Stomach (tissue), 19 donors: ENCODE measurements at places on chromosomes 13 and 19.

DNA sequence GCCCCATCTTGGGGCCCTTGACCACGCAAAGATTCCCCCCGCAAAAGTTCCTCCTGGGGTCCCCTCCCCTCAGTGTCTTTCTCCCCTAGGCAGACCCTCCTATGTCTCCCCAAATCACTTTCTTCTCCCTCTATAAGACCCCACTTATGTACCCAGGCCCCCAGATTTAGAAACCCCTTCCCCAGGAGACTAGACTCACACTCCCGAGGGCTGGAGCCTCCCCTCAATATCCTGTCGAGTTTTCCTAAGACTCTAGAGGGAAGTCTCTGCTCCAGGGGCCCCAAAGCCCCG, 1.4 kb downstream of the SLC1A5 start:
- DNase-seq: no peak

DNA sequence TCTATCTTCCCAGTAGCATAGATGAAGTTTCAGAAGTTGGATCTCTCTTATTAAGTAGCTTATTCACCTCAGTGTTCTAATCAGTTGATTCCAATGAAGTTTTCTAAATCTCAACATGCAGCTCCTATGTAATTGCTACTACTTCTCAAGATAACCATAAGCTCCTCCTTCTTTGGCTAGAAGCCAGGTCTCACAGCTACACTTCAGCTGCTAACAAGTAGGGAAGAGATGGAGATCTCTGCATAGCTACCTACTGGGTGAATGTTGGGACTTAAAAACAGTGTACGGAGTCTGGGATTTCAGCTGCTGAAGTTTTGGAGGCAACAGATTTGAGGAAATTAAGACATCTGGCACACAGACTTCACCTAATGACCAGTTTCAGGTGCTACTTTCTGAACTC, 661.0 kb downstream of the SLITRK1 start:
- no peak for DNase-seq

- peak; percentile 12 for DNase-seq
These were observed 3.9 kb downstream of the EPS8L1 start for GRCh38 chr19:55079400-55080038.

DNA sequence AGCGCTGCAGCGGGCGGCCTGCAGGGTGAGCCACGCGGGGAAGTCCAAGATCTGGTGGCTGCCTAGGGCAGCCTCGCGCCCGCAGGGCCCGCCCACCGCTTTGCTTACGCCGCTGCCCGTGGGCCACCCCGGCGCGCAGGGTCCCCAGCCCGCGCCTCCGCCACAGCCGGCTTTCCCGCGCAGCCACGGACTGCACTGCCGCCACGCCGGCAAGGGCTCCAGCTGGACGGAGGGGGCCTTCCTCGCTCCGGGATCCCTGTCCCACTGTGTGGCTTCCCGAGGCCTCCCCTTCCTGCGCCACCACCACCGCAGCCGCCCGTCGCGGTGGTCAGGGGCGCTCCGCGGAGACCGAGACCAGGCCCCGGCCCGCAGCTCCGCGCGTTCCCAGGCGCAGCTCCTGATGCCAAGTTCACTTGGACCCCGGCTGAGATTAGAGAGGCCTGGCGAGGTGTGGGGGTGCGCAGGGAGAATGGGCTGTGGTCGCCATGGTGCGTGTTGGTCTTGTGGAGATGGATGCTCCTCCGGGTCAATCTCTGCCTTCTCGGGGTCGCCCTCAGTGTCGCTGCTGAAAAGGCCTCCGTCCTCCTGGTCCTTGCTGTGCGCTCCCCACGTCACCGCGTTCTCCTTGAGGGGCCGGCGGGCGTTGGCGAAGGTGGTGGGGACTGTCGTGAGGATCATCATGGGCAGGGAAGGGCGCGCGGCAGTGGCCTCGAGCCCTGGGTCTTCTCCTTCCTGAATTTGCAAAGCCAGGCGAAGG, 17.9 kb upstream of the RNF17 start:
- DNase-seq: peak; percentile 18

GRCh38 chr19:29495901-29496441, 29.8 kb upstream of the VSTM2B start:
- DNase-seq: no peak

DNA sequence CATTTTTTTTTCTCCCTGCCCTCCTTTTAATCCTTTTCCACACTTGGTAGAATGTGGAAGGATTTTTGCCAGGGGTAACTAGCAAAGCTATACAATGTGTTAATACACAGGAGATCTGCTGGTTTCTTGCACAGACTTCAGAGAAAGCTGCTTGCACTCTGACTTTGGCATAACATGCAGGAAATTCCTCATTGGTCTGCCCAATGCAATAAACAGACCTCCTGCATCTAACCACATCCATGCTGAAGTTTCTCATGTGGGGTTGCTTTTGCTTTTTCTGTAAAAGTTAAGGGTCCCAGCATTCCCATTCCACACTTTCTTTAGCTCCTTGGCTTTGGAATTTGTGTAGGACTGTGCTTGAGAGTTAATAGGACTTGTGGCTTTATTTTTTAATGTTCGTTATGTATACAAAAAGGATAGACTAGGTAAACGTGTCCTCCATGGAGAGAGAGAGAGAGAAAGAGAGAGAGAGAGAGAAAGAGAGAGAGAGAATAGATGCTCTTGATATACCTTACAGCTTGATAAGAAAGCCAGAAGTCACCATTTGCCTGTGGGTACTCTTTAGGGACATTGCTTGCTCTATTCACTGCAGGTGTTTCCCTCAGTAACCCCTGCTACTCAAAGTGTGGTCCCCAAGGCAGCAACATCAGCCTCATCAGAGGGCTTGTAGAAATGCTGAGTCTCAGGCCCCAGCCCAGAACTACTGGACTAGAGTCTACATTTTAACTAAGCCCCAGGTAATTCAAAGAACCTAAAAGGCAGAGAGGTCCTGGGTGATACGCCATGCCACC, 170.5 kb downstream of the SHISA2 start:
- no peak for DNase-seq

- peak; percentile 66 for DNase-seq
These were observed 257.4 kb downstream of the TDRD3 start for GRCh38 chr13:60654415-60654814.

- DNase-seq: no peak
These were observed 53.8 kb downstream of the RNF6 start for GRCh38 chr13:26168237-26168814.

DNA sequence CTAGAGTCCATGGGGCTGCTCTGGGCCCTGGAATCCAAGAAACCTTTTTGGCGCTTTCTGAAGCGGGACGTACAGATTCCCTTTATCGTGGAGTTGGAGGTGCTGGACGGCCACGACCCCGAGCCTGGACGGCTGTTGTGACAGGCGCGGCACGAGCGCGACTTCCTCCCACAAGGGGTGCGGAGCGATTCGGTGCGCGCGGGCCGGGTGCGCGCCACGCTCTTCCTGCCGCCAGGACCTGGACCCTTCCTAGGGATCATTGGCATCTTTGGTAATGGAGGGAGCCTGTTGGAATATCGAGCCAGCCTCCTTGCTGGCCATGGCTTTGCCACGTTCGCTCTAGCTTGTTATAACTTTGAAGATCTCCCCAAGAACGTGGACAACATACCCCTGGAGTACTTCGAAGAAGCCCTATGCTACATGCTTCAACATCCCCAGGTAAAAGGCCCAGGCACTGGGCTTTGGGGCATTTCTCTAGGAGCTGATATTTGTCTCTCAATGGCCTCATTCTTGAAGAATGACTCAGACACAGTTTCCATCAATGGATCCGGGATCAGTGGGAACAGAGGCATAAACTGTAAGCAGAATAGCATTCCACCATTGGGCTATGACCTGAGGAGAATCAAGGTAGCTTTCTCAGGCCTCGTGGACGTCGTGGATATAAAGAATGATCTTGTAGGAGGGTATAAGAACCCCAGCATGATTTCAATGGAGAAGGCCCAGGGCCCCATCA, 3.5 kb upstream of the ZFP82 start:
- no peak for DNase-seq

- DNase-seq: peak; percentile 63
These were observed 2.3 kb downstream of the SLC5A5 start for GRCh38 chr19:17873786-17874757.

GRCh38 chr13:67833564-67833963, 603.4 kb upstream of the PCDH9 start:
- no peak for DNase-seq

GRCh38 chr19:51820831-51821446, 26.0 kb downstream of the FPR3 start:
- no peak for DNase-seq

- DNase-seq: peak; percentile 94
These were observed 67.1 kb downstream of the RASA3 start for GRCh38 chr13:114065141-114065925.

- DNase-seq: no peak
These were observed 64.8 kb downstream of the MLLT1 start for GRCh38 chr19:6214881-6215541.

DNA sequence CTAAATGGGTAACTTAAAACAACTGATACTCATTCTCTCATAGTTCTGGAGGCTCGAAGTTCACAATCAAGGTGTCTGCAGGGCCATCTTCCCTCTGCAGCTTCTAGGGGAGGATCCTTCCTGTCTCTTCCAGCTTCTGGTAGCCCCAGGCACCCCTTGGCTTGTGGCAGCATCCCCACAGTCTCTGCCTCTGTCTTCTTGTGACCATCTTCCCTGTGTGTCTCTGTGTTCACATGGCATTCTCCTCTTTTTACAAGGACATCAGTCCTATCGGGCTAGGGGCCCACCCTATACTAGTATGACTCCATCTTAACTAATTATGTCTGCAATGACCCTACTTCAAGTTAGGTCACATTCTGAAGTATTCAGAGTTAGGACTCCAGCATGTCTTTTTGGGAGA, 73.5 kb downstream of the ANKRD10 start:
- no peak for DNase-seq

DNA sequence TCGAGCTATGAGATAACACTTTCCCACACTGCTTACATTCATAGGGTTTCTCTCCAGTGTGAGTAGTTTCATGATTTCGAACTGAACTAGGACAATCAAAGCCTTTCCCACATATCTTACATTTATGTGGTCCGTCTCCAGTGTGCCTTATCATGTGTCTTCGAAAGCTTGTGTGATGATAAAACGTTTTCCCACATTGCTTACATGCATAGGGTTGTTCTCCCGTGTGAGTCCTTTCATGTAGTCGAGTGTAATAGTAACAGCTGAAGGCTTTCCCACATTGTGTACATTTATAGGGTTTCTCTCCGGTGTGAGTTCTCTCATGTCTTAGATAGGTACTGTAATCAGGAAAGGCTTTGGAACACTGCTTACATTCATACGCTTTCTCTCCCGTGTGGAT, 16.3 kb downstream of the ZNF823 start:
- no peak for DNase-seq
